ENCODE measurements at places on chromosomes 5 and 9. TPM values are rescaled to one million over a fixed set of nuclear protein-coding genes. Genes with fewer than 3 reads are reported as not detected.

Gene SYNPO
- polyA plus RNA-seq: 106 TPM

- DNase-seq: no peak
These were observed 50.6 kb upstream of the ANGPTL2 start for GRCh38 chr9:127173063-127173462.

- no peak for DNase-seq
These were observed 21.2 kb upstream of the UNC5A start for GRCh38 chr5:176788941-176789872.

Gene SV2C
- polyA plus RNA-seq: 0.18 TPM

Gene SLC4A9
- 13.8 TPM for polyA plus RNA-seq

DNA sequence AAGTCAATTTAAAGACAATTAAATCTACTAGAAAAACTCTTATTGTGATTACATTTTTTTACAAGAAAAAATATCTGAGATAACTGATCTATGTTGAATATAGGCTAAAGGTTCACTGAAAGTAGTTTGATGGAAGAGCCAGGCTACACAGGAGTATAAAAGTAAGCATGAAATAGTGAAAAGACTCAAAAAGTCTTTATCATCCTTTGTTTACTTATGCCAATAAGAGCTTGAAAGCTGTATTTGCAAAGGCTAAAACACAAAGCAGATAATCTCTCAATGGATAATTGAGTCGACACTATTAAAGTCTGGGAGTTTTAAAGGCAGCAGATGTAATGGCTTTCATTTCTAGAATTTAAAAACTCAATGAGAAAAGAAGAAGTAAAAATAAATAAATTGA is 42.0 kb downstream of the SSBP2 start:
- no peak for DNase-seq

- DNase-seq: no peak
These were observed 284.9 kb downstream of the SLIT3 start for GRCh38 chr5:169015991-169016390.

DNA sequence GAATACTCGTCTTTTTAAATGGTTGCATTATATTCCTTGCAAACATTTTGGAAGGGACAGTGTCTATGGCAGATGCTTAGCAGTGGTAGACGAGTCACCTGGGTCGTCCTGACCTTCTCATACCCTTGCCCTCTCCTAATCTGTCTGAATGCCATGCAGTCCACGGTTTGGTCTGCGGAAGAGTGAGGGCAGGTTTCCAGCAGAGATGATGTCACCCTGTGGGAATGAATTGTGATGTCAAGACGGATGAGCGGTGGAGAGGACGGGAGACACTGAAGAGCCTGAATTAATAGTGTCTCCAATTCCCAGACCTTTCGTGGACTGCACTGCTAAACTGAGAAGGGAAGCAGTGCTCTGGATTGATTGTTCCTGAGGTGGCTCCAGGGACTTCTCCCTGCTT is 329.0 kb upstream of the PANK3 start:
- DNase-seq: no peak
